Fibroblast of lung (primary cell): ENCODE measurements at places on chromosomes 11 and 22. TPM values are rescaled to one million over a fixed set of nuclear protein-coding genes. Genes with fewer than 3 reads are reported as not detected.

Gene IGSF22
- under 0.01 TPM in 2 replicates for total RNA-seq

Gene MPPED2
- under 0.01 TPM in 2 replicates for total RNA-seq

Gene SSTR3
- not detected in 2 replicates for total RNA-seq

Gene C11orf24
- 14.1 and 25.4 TPM in 2 replicates for total RNA-seq

Gene CTSD
- 198 and 253 TPM in 2 replicates for total RNA-seq

Gene NEFH
- total RNA-seq = 0.17 and 0.26 TPM in 2 replicates

Gene TMPRSS5
- under 0.01 and 0.17 TPM in 2 replicates for total RNA-seq

Gene CRYBB2
- not detected in 2 replicates for total RNA-seq

Gene OSBP2
- 0.51 and 3.8 TPM in 2 replicates for total RNA-seq

Gene KCNJ4
- not detected in 2 replicates for total RNA-seq

Gene TRIM66
- 5.6 and 13.7 TPM in 2 replicates for total RNA-seq

Gene ZNF215
- total RNA-seq = 3.6 and 4.1 TPM in 2 replicates
